ENCODE measurements at places on chromosomes 3 and 15.
A peak's percentile ranks its signal among the peaks of the same experiment; 100 is the strongest.

GRCh38 chr3:151278230-151278629 lies at the start of gene P2RY14:
Gene P2RY14, minus strand, starts transcription at chr3:151278542. Its CDS starts 64,226 bp downstream, at chr3:151214316.
- DNase-seq, result no peak

DNA sequence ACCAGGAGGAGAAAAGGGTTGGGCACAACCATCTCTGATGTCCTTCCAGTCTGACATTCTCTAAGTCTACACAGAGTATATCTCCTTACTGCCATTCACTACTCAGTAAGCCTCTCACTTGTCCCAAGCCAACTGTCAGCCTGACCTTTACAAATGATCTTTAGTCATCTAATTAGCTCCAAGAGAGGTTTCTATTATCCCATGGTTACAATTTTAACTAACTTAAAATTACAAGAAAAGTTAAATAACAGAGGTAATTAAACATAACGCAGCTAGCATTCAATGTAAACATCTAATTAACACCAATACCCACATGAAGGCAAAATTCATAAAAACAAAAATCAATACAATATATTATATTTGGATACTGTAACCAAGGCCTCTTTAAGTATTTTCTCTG lies 126.9 kb downstream of the LSAMP start:
- no peak for DNase-seq

- DNase-seq, result no peak
Measured at GRCh38 chr3:193207290-193208273, 33.4 kb upstream of the PLAAT1 start.

GRCh38 chr3:12423918-12424630 lies 60.2 kb upstream of the TSEN2 start:
- DNase-seq, result no peak

DNA sequence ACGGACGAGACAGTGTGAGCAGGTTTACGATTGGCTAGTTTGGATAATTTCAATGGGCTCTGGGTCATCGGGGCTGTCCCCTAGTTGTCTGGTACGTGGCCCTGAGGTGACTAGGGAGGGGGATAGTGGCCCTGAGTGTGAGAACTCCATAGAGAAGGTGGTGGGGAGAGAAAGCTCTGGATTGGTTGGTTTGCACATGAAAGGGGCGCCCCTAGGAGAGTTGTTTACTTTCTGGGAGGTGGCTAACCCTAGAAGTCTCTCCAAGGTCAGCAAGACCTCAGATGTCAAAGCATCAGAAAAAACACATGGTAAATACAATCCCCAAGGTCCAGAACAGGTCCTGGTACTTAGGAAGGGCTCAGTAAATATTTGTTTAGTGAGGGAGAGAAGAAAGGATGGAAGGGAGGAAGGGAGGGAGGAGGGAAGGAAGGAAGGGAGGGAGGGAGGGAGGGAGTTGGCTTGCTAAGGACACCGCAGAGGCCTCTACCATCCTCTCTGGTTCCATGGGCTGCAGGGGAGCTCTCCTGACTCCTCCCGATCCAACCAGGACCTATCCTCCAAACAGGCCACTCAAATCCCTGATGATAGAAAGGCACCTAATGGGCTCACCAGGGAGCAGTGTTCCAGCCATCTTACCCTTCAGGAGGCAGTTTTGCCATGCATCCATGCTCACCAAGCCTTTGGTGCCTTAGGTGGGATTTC lies 3.0 kb upstream of the TRH start:
- DNase-seq, result no peak

DNA sequence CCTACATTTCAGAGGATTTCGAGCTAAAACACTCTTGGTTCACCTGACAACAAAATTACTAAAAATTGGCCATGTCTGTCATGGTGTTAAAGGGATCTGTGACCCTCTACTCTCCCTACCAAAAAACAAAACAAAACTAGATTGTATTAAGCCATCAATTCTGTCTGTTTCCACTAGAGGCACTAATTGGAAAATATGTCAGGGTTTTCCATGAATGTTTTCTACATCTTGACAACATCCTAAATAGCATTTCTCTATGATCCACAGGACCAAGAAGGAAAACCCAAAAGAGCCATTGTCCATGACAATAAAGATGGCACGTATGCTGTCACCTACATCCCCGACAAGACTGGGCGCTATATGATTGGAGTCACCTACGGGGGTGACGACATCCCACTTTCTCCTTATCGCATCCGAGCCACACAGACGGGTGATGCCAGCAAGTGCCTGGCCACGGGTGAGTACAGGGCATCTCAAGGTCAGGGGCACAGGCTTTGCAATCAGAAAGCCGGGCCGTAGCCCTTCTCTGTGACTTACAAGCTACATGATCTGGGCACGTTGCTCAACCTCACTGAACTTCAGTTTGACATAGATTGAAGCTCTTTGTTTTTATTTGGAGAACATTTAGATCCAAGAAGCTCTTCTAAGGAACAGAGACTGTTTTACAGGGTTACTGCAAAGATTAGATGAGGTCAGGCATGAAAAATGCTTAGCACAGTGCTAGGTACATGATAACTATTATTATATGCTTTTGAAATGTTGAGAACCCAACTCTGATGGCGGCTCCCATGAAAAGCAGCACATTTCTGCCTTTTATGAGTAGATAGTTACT lies 74.8 kb downstream of the DNASE1L3 start:
- no peak for DNase-seq

- no peak for DNase-seq
Measured at GRCh38 chr3:41405466-41405865, 206.2 kb downstream of the CTNNB1 start.

DNA sequence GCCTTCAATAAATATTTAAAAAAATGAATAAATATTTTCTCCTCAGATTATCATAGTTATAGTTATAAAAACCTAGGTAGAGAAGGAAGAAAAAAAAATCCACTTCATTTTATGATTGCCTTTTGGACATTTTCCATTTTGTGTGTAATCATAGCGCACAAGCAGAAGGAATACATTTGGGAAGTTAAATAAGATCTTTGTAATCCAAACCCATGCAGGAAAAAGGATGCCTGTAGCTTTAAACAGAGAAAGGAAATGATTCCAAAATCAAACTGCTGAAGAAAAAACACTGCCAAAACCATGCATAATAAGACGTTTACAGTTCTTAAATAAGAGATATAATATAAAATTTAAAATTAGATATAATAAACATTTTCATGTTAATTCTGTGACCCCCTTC lies 7.4 kb upstream of the CCDC54 start:
- no peak for DNase-seq

DNA sequence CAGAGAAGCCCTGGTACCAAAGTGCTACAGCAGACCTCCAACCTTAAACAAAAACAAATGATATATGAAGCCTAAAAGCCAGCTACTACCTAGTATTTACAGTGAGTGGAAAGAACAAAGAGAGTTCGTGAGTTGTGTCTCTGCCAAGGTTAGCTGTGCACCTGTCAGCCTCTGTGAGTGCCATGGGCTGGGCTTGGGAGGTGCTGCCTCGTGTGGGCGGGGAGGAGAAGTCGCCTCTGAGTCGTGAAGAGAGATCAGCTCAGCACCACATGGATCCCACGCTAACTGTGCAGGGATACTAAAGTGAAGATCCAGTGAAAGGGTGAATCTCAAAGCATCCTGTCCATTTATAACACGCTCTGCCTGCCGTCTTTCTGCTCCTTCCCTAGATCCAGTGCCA lies 101.9 kb downstream of the CHDH start:
- peak; percentile 69 for DNase-seq

DNA sequence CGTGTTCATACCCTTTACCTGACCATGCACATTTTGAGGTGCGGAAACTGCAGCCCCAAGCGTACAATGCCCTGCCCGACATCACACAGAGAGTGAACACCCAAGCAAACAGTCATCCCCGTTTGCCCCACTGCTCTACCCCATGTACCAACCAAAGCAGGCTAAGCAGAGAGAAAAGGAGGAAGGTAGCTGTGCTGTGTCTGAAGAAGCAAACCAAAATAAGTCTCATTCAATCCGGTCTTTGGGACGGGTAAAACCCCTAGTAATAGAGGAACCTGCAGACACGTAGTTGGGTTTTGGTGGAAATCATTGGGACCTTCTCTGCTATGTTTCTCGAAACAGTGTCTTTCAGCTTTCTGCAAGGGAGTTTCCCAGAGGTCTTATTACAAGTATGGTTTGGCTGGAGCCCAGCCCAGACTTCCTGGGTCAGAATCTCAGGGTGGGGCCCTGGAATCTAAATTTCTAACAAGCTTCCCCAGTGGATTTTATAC lies 164.6 kb upstream of the HES1 start:
- DNase-seq, result no peak

DNA sequence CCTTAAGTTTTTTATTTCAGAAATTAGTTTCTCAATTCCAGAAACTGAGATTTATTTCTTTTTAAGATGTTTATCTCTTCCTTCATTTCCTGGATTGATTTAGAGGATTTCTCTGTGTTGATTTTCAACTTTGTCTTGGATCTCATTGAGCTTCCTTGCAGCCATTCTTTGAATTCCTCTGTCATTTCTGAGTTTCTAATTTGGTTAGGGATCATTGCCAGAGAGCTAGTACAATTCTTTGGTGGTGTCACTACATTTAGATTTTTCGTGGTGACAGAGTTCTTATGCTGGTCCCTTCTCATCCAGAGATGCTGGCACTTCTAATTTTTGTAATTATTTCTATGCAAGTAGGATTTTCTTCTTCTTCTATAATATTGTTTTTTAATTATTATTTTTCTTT lies 691.1 kb upstream of the NAALADL2 start:
- no peak for DNase-seq

GRCh38 chr3:118557513-118557912 lies 477.1 kb downstream of the IGSF11 start:
- DNase-seq, result no peak

- no peak for DNase-seq
Measured at GRCh38 chr3:64730681-64731080, 42.9 kb upstream of the ADAMTS9 start.

DNA sequence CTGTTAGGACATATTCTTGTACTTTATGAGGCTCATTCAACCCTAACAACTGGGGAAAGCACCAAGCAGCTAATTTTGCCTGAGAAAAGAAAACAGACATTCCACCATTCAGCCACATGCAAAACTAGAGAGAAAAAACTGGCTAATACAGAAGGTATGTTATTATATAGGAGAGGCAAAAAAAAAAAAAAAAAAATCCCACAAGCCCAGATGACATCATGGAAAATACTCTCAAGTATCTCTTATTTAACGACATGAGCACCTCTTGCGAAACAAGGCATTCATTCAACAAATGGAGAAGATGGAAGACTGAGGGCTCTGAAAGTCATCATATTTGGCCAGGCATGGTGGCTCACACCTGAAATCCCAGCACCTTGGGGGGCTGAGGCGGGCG lies 61.5 kb downstream of the PRICKLE2 start:
- DNase-seq, result no peak

DNA sequence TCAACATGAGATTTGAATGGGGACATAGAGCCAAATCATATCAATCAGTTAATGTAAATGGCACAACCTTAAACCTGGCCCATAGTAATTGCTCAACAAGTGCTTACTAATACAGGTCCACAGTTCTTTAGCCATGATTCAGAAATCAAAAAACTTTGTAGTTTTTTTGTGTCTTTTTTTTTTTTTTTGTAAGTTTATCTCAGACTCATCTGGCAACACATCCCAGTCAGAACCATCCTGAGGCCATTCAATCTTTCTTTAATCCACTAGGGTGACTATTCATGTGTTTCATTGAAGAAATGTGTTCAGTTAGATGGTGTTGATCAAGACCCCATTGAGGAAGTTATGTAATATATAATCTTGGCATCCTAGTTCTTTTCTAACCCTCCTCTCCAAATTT lies 65.4 kb downstream of the ABI3BP start:
- no peak for DNase-seq

DNA sequence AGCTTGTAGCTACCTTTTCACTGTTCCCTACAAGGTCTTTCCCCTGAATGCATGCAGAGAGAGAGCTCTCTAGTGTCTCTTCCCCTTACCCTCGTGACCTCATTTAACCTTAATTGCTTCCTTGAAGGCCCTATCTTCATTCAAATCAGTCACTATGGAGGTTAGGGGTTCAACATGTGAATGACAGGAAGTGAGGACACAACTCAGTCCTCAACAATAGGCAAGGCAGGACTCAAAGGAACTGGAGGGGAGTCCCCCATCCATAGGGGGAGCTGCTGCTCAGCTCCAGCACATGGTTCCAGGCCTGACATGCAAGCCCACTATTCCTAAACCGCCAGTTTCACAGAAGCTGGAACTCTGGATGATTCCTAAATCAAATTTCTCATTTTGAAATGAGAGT lies 33.8 kb upstream of the GYG1 start:
- no peak for DNase-seq

GRCh38 chr3:52357151-52358080 lies 41.3 kb downstream of the DNAH1 start:
- DNase-seq, result no peak

GRCh38 chr15:99100245-99101173 lies 4.4 kb upstream of the SYNM start:
- DNase-seq, result peak; percentile 85

DNA sequence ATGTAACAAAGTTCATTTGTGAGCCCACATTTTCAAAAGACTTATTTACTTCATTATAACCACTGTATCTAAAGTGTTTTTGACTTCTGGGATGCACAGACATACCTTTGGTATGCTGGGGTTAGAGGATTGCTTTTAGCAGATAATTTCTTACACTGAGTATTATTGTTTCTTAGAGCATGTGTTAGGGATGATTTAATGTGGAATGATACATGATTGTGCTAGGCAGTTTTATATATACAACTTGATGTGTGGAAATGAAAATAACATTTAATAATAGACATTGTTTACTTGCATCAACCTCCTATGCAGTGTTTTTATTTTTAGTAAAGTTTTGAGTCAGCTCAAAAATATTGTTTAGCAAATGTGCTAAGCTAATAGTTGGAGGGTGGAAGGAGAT lies 3.4 kb downstream of the KIF23 start:
- no peak for DNase-seq

DNA sequence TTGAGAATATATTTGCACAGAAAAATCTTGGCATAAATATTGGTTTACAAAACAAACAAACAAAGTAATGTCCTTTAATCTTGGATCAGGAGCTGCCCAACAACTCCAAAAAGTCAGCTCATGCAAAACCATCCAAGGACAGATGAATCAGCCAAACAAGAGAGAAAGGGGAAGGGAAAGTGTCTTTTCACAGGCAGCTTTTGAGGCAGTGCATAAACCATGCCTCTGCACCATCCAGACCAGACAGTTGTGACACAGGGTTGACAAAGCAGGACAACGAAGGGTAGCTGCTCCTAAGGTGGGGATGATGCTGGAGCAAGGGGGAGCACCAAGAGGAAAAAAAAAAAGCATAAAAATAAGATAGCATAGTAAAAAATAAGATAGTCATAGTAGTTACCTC lies 8.7 kb downstream of the CD86 start:
- no peak for DNase-seq

DNA sequence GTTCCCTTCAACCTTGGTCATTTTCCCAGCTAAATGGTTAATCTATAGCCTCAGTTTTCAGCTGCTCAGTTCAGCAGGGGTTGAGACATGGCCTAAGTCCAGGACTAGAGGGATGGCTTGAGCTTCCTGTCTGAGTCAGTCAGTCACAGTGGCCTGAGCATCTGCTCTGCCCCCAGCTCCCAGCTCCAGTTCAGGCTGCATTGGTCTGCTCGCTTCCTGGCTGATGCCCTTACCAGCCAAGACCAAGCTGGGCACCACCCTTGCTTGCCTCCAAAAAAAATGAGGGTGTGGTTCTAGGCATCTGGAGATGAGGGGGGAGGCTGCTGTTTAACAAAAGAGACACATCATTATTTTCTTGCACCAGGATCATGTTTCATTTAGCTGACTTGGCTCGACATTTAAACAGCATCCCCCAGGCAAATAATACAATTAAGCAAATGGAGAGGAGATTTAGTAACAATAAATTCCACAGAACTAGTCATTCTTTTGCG lies 70.7 kb downstream of the WNT5A start:
- DNase-seq, result no peak
